ENCODE measurements at places on chromosomes 6 and 20.

- no peak for DNase-seq
Measured at GRCh38 chr6:18473755-18474154, 86.6 kb downstream of the RNF144B start.

DNA sequence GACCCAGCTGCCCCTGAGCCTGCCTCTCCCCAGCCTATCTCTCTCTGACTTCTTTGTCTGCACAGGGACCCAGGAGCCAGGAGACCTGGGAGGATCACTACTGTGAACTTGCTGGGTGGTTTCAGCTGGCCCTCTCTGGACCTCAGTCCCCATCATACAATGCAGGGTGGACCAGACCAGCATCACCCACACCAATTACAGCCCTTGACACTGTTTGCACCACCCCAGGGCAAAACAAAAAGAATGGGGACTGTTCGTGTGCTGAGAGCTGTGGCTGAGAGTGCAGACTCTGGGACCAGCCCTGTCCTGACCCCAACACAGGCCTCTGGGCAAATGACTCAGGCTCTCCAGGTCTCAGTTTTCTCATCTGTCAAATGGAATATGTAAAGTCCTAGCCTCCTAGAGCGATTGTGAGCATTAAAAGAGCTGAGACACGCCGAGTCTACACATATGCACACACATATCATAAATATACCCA lies 25.4 kb downstream of the PTGIS start:
- no peak for DNase-seq

DNA sequence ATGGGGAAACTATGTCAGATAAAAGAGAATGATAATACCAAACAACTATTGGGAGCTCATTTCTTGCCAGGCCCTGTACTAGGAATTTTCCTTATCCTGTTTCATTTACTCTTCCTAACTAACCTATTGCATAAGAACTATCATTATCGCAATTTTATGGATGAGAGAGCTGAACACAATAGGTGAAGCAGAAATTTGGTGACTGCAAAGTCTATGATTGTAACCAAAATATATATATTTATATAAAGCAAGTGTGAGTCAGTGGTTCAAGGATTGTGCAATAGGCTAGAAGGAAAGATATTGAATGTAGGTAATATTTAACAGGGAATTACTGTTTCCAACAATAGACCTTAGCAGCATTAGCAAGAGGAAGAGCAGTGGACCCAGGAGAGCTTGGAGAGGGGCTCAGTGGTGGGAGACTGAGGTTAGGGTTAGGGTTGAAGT lies 181.1 kb upstream of the TENT5A start:
- no peak for DNase-seq

DNA sequence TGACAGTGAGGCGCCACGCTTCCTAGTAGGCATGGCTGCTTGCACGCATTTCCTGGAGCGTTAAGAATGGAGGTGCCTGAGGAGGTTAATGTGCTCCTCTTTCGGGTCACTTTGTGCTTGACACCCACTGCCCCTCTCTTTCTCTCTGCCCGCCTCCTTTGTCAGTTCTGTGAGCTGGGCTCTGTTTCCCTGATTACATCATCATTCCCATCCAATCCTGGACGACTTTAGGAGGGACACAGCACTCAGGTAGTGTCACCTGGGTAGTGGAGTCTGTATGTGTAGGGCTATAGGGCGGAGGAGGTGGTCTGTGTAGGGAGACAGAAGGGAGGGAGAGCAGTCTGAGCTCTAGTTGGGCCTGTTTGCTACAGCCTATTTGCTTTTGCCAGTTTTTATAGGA lies 136.8 kb downstream of the JARID2 start:
- no peak for DNase-seq

DNA sequence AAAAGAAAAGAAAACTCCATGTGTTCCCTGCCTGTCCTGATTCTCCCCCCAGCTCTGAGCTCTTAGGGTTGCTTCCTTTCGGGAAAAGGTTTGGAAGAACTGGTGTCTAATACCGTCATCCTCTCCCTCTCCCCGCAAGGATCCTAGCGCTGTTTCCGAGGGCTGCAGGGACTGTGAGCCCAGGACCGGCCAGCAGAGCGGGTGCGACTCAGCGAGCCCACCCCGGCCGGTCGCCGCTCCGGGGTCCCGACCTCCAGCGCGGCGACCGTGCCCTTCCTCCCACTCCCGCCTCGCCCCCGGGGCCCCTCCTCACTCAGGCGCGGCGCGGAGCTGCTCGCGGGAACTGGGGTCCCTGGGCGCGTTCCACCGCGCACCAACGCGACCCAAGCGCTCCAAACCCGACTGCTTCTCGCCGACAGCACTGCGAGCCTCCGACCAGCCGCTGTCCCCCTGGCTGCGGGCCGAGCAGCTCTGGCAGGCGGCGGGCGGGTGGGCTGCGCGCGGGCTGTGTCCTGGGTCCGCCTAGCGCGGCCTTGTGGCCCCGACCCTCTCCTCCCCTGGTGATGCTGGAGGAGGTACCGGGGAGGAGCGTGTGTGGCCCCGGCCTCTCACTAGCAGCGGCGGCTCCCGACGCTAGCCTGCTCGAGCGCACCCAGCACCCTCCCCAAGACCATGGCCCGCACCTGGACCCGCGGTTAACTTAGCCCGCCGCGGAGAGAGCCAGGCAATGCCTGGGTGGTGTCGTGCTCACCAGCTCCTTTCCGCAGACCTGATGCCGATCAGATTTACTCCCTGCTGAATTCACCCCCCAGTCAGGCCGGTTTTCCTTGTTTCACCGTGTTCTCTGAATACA lies at the start of gene PLA2G7:
TSS of gene PLA2G7 (minus strand) at position 509 of the 853 bp plus-strand sequence. CDS start 12,484 bp downstream, outside the sequence.
- DNase-seq = no peak

DNA sequence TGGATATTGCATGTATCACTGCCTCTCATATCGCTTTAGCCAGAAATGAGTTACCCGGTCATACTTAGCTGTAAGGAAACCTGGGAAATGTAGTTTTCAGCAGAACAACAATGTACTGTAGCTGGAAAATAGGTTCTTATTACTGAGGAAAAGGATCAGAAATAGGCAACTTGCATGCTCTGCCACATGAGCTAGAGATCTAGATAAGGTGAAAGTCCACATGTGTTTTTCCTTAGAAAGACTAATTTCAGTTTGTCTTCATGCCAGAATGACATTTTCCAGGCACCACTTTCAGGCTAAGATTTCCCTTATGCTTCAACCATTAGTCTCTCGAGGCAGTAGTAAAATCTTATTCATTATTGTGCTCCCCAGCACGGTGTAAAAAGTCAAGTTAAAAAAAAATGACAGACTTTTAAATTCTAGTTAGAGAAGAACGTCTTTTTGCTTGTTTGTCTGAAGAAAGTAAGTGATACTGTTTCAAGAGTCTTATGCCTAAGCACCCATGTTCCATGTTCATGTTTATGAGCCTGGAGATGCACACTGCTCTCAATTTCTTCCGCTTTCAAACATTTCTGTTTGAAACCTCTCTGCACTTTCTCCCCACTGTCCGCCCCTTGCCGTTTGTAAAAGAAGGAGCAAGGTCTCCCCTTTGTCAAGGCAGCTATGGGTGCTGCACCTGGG lies 67.6 kb downstream of the ZNF831 start:
- DNase-seq = no peak

GRCh38 chr20:31870726-31871617 lies 538 bp downstream of the TTLL9 start:
- DNase-seq = no peak

DNA sequence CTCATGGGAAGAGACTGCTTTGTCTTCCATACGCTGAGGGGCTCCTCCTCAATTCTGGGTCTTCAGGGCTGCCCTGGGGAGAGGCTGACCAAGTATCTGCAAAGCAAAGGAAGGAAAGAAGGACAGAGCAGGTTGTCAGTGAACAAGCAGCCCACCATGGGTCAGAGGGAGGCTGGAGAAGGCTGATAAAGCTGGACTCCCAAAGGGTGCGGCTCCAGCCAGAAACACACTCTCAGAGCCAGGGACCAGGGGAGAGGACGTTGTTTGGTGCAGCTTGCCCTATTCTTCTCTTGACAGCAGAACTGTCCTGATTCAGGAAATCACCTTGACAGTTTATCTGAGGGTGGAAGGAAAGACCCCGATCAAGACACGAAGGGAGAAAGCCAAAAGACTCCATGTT lies 10.4 kb upstream of the CTCFL start:
- DNase-seq = no peak

GRCh38 chr6:35543459-35544193 lies 30.9 kb upstream of the TULP1 start:
- no peak for DNase-seq

GRCh38 chr20:34724172-34724571 lies 20.0 kb downstream of the TP53INP2 start:
- no peak for DNase-seq

GRCh38 chr6:88823998-88824397 lies 139.4 kb downstream of the RNGTT start:
- no peak for DNase-seq

DNA sequence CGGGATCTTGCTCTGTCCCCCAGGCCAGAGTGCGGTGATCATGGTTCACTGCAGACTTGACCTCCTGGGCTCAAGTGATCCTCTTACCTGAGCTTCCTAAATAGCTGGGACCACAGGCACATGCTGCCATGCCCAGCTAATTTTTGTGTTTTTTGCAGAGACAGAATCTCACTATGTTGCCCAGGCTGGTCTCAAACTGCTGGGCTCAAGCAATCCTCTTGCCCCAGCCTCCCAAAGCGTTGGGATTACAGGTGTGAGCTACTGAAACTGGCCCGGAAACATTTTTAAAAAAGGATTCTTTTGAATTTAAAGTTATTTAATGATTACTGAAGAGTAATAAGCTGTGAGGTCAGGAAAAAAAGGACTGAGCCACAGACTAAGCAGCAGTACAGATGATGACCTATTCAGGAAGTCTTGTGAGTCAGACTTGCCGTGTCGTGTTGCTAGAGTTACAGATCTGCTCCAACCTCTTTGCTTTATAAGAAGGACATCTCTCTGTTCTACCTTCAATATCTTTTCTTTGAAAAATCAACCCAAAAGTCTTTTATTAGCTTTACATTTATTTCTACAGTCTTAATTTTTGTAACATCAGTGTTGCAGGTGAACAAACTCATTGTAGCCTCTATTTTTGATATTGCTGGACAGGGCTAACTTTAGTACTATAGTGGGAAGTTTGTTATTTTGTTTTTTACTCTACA lies 108.7 kb downstream of the NCOA3 start:
- DNase-seq = peak; percentile 83

GRCh38 chr6:37942606-37943376 lies 123.3 kb downstream of the ZFAND3 start:
- DNase-seq = no peak

DNA sequence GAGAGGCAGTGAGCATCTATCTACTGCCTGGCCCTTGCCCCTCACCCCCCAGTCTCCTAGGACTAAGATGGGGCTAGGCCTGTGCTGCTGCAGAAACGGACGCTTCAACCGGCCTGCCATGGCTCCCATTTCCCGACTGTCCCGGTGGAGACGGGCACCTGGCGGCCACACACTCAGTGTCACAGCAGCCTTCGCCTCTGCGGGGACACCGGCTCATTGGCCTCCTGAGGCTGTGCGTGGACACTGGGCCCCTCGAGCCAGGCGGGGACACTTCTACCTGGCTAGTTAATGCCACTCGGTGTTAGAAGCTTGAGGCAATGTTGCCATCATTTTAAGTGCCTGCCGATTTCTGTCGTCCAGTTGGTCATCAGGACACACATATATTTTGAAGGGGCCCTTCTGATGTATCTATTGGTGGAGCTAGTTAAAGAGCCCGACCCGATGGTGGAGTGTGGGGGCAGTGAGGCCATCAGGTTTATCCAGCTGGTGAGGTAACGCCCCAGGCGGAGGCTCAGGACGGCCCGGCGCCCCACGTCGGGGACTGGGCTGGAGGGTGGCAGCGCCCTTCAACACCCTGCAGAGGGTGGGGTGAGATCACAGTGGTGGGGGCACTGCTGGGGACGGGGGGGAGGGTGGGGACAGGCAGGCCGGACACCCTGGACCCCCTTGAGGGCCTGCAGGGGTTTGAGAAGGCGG lies 58.9 kb upstream of the GATA5 start:
- no peak for DNase-seq

DNA sequence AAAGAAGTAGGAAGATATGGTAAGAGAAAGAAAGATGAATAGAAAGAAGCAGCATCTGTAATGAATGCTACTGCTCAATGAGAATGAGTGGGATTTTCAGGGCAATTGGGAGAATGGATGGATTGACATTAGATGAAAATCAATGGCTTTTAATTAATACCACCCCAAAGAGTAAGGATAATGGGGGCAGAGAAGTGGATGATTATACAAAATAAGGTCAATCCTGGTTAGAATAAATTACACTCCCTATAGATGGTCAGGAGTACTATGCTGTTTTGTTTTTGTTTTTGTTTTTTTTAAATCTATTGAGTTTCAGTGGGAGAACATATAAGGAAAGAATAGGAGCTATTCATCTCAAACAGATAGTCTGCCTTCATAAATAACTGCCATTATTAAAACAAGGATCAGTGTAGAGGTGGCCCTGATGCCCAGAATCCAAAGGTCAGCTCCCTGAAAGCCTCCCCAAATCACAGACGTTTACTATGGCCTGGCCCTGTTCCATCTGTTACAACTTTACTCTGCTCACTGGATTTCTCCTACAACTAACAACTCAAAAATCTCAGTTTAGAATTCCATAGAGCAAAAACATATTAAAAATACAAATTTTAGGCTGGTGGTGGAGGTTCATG lies 535.4 kb upstream of the NRSN1 start:
- DNase-seq = no peak

- DNase-seq = no peak
Measured at GRCh38 chr20:6466075-6466810, 301.2 kb upstream of the BMP2 start.

DNA sequence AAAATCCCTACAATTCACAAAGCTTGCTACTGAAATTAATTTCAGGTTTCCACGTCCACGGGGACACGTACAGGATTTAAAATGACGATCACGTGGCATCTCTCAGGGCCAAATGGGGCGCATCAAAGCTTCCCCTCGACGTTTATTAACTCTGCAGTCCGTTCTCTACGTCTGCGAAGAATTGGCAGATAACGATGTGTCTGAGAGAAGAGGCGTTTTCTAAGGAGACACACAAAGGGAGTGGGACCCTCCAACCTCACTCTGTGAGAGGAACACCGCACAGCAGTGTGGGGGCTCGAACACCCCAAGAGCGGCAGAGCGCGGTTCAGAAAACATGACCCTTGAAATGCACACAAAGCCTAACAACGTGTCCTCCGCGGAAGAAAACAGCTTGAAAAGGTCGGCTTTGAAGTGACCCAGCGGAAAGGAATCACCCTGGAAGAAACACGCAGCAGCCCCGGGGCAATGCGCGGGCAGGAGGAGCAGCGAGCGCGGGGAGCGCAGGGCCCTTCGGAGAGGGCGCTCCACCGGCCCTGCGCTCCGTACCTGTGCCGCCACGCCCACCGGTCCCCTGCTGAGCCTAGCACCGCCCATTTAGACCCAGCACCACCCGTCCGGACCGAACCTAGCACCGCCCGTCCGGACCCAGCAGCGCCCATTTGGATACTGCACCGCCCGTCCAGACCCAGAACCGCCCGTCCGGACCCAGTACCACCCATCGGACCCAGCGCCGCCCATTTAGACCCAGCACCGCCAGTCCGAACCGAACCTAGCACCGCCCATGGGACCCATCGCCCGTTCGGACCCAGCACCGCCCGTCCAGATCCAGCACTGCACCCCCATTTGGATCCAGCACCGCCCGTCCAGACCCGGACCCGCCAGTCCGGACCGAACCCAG lies 1.1 kb upstream of the AFDN start:
- peak; percentile 12 for DNase-seq
